Ureter (tissue), 1 donor: ENCODE measurements at places on chromosomes 2 and 18. TPM values are rescaled to one million over a fixed set of nuclear protein-coding genes. Genes with fewer than 3 reads are reported as not detected.

PCARE gene
- total RNA-seq, result not detected

TMSB10 gene
- total RNA-seq, result 1,066 TPM

DNA sequence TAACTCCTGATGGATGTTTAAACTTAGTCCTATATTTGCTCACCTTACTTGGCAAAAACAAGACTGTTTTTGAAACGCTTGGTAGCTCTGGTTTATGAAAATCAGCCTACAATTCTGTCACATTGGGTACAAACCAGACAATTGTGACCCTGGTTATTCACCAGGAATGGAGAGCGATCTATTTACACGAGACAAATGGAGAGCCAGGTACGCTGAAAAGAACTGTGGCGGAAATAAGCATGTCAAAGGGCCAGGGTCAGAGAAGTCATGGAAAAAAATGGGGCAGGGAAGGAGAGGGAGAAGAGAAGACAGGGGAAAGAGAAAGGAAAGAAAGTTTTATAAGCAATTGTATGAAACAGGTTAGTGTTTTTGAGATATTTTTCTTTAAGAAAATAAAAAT, 119.5 kb upstream of the ZFP36L2 start:
- no peak for DNase-seq

DNA sequence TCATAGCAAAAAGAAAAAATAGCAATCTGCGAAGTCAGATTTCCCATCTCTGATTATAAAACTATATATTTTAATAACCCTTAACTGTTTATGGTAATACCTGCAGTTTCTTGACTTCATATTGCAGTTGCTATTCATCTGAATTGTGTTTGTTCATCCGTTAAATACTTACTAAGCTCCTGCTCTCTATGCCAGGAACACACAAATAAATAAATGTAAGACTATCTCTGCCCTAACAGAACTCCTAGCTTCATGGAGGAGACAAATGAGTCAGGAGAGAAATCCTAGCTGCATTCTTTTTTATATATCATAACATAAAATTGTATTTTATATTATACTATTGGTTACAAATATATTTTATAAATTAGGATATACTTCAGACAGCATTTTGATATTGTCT, 61.2 kb downstream of the MALT1 start:
- DNase-seq, result no peak

OLA1 gene
- 80.9 TPM for total RNA-seq

DNA sequence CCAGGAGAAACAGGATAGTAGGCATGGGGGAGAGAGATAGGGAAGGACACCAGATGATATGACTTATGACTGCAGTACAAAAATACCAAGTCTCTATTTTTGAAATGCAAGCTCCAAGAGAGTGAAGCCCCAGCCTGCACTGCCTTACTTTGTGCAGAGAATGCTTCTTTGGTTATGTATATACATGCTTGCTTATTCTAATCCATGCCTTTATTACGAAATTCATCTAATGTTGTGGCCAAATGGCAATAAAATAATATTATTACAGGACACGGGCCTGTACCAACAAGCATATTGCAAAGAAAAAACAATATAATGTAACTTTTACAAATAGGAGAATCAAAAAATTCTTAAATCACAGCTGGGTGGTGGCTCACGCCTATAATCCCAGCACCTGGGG, 110.8 kb downstream of the BCL11A start:
- DNase-seq, result no peak

GRCh38 chr2:29841386-29842004, 79.9 kb downstream of the ALK start:
- no peak for DNase-seq

- no peak for DNase-seq
These were observed 35.5 kb upstream of the CYP27A1 start for GRCh38 chr2:218746470-218746795.

- no peak for DNase-seq
These were observed 2.7 kb upstream of the BCL11A start for GRCh38 chr2:60556175-60556574.

DNA sequence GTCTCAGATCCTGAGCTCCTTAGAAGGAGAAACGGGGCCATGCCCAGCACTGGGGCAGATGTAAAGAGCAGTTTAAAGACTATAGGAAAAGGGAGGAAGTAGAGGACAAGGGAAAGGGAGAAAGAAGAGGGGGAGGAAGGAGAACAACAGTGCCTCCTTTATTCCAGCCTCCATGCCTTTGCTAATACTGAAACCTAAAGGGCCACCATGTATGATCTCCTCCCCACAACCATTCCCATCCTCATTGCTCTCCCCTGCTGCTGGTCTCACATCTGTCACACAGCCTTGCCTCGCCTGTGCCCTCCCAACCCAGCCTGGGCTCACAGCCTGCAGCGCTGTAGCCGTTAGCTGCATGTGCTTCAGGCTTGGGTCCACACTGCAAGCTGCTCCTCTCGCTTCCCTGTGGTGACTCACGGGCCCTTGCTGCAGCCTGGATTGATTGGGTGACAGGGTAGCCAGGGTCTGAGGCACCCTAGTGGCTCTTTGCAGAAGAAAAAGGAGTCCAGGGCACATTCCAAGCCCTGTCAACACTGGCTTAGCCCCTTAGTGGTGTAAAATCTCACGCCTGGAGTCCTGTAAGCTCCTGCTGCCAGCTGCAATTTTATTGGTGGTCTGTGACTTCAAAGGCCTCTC, 281.9 kb downstream of the SRBD1 start:
- DNase-seq, result no peak

GRCh38 chr2:88919087-88919738, 227.7 kb downstream of the RPIA start:
- DNase-seq, result no peak

- DNase-seq, result no peak
These were observed 9.7 kb downstream of the WNT10A start for GRCh38 chr2:218890369-218890768.

DNA sequence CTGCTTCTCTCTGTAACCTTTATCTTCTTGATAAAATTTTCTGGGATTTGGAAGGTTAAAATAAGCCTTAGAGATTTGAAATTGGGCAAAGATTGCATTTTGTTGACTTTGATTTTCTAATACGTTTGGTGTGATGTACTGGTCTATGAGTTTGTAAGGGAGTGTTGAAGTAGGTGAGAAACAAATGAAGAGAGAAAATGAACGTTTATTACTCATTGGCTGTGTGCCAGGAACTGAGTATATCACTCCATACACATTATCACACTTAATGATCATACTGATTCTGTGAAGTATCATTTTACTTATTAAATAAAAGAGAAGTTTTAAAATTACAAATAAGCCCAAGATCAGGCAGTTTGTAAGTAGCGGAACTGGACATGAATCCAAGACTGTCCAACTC, 795.1 kb upstream of the ZEB2 start:
- no peak for DNase-seq

DNA sequence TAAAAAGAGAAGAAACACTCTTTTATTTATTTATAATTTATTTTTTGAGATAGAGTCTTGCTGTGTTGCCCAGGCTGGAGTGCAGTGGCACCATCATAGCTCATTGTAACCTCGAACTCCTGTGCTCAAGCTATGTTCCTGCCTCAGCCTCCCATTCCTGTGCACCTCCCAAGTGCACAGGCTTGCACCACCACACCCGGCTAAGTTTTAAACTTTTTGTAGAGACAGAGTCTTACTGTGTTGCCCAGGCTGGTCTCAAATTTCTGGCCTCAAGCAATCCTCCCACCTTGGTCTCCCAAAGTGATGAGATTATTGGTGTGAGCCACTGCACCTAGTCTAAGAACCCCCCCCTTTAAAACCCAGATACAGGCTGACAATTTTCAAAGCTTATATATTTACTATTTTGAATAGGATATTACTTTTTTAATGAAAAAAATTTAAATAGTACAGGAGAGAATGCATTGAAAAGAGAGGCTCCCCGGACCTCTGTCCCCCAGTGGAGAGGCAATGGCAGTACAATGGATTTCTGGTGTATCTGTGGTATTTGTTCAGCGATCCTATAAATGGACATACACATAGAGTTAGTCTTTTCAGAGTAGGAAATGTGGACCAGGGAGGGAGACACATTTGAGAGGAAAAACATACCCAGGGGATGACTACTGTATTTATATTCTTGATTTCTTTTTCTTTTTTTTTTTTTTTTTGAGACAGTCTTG, 48.1 kb upstream of the CNOT11 start:
- DNase-seq, result no peak

DNA sequence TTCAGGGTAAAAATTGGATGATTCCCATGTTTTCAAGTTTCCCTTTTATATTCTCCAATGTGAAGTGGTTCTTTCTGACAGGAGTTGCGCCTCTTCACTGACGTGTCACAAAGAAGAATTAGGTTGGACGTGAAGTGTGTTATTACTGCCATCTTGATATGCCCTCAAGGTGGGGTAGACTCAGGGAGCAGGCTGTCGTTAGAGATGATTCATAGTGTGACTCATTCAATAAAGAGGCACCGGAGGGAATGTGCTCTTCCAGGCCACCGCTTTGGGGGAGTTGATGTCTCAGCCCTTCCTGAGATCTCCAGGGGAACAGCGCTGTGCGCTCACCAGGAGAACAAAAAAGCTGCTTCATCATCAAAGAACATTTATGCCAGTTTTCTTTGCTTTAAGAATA, 3.6 kb upstream of the DGKD start:
- DNase-seq, result no peak

DNA sequence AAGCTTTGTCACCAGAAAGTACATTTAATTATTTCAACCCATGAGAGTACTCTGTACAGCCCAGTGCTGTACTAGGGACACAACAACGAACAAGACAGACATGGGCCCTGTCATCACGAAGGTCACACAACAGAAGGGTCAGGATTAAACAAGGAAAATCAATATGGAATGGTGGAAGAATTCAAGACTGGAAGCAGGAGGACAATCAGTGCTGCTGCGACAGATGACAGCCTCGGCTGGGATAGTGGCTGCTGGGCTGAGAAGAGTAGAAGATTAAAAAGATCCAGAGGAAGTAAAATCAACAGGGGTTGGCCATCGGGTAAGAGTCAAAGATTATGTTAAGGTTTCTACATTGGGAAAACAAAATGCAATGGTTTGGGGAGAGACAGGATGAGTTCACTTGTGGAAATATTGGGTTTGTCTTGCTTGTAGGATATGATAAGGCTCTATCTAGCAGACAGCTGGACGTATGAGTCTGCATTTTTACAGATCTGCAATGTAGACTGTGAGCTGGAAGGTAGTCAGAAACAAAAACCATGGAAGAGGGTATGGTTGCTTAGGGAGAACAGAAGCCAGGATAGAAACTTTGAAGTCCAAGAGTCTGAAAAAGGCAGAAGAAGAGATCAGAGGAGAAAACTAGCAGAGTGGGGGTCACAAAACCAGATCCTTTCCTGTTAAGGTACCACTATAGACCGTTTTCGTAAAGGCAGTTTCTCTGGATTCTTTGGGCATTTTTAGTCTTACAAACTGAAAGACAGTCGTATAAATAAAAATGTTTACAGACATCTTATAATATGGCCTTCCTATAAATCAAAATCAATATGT, 84.1 kb downstream of the PRELID3A start:
- DNase-seq, result no peak
